Tibial artery (tissue), 4 donors: ENCODE measurements at places on chromosomes 3 and 15.

GRCh38 chr3:107110596-107111305 is 266.5 kb upstream of the CCDC54 start:
- H3K27ac ChIP-seq: no peak overlapping the region
- no peaks in the 10 kb centered on the region for H3K4me1 ChIP-seq
- no peak overlapping the region for H3K4me3 ChIP-seq

- H3K27me3 ChIP-seq: no peaks in the 10 kb centered on the region
- H3K4me1 ChIP-seq: no peaks in the 10 kb centered on the region
- H3K27ac ChIP-seq: no peak overlapping the region
- H3K4me3 ChIP-seq: no peak overlapping the region
Measured at GRCh38 chr3:182509844-182510460, 283.4 kb upstream of the ATP11B start.

DNA sequence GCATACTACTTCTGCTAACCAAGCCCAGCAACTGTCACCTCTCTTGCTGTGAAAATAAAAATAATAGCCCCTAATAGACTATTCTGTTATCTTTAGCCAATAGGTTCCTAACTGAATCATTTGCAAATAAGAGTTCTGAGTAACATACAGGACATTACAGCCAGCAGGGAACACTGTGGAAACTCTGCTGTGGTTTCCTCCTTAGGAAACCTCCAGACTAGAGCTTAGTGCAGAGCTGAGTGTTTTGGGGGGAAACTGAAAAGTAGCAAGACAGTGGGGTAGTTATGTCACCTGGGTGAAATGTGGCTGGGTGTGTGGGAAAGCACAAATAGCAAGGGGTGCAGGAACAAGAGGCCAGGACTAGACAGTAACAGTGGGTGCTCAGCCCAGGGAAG is 32.4 kb downstream of the DZIP1L start:
- H3K4me1 ChIP-seq: no peaks in the 10 kb centered on the region
- H3K27ac ChIP-seq: peak overlapping the region; percentile 3
- peaks cover 75% of the 10 kb centered on the region for H3K36me3 ChIP-seq
- no peak for DNase-seq
- no peaks in the 10 kb centered on the region for H3K27me3 ChIP-seq

DNA sequence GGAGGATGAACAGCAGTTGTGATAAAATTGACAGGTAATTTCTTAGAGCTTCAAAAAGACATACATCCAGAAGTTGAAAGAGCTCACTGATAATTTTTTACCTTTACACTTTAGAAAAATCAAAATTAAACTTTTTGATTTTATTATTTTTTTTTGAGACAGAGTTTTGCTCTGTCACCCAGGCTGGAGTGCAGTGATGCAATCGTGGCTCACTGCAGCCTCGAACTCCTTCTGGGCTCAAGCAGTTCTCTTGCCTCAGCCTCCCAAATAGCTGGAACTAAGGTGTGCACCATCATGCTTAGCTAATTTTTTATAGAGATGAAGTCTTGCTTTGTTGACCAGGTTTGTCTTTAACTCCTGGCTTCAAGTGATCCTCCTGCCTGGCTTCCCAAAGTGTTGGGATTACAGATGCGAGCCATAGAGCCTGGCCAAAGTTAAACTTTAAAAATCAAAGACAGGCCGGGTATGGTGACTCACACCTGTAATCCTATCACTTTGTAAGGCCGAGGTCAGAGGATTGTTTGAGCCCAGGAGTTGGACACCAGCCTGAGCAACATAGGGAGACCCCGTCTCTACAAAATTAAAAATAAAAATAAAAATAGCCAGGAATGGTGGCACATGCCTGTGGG is 21.7 kb downstream of the PLA2G4F start:
- H3K27ac ChIP-seq: no peak overlapping the region
- no peak for DNase-seq
- H3K27me3 ChIP-seq: no peaks in the 10 kb centered on the region

DNA sequence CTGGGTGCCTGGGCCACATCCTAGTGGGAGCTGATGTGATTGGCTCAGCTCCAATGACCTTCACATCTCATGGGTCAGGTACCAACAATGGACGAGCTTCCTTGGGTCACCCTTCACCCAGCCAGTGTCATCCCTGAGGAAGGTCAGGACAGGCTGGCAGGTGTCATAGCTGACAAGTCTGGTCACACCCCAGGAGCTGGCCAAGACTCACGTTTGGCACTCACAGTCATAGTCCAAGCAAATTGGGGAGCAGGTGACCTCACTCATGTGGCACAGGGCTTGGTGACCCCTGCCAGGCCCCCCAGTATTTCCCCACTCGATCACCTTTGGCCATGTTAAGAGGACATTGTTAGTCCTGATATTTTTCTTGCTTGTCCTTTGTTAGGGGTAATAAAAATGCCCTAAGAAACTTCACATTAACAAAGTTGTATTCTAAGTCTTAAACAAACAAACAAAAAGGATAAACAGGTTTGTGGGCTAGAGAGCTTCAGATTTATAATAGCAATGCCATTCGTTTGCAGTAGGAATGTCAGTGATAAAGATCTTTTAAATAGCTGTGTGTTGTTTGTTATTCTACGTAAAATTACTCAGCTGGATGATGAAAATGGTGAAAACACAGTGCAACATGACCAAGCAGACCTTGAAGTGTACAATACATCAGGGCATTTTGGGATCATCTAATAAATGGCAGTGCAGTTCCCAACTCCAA is 79.5 kb upstream of the POMGNT2 start:
- no peaks in the 10 kb centered on the region for H3K4me1 ChIP-seq
- no peak overlapping the region for H3K27ac ChIP-seq
- no peaks in the 10 kb centered on the region for H3K36me3 ChIP-seq
- no peaks in the 10 kb centered on the region for H3K27me3 ChIP-seq
- no peak overlapping the region for H3K4me3 ChIP-seq
- no peak for DNase-seq

- H3K27ac ChIP-seq: no peak overlapping the region
- DNase-seq: no peak
- H3K4me1 ChIP-seq: no peaks in the 10 kb centered on the region
- H3K36me3 ChIP-seq: no peaks in the 10 kb centered on the region
- H3K4me3 ChIP-seq: no peak overlapping the region
Measured at GRCh38 chr3:132730891-132731580, 8.8 kb upstream of the NPHP3 start.

- no peak overlapping the region for H3K27ac ChIP-seq
- H3K4me1 ChIP-seq: no peaks in the 10 kb centered on the region
- H3K4me3 ChIP-seq: no peak overlapping the region
- no peak for DNase-seq
- no peaks in the 10 kb centered on the region for H3K36me3 ChIP-seq
Measured at GRCh38 chr3:101131767-101132166, 138.5 kb upstream of the ABI3BP start.

DNA sequence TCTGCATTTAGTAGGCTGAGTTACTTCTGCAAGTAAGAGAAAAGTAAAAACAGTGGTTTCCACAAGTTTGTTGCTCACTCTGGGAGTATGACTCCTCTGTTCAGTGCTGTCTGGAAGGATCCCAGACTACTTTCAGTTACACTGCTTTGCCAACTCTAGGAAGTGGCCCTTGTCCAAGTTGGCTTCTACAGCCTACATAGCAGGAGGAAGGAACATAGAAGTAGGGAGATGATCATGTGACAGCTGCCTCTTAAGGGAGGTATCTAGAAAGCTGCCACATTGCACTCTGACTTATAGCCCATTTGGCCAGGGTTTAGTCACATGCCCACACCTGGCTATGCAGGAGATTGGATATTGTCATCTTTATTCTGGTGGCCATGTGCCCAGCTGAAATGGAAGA is 298.1 kb downstream of the NSUN3 start:
- peaks cover 10% of the 10 kb centered on the region for H3K4me1 ChIP-seq
- peak; percentile 70 for DNase-seq
- H3K36me3 ChIP-seq: no peaks in the 10 kb centered on the region
- H3K27ac ChIP-seq: no peak overlapping the region

- no peak for DNase-seq
- H3K27me3 ChIP-seq: no peaks in the 10 kb centered on the region
- no peak overlapping the region for H3K4me3 ChIP-seq
- H3K36me3 ChIP-seq: no peaks in the 10 kb centered on the region
- H3K27ac ChIP-seq: no peak overlapping the region
Measured at GRCh38 chr15:99753066-99753465, 19.8 kb upstream of the LYSMD4 start.

GRCh38 chr3:70342149-70342548 is 29.7 kb upstream of the MDFIC2 start:
- no peak for DNase-seq
- no peaks in the 10 kb centered on the region for H3K27me3 ChIP-seq
- H3K27ac ChIP-seq: no peak overlapping the region
- no peaks in the 10 kb centered on the region for H3K36me3 ChIP-seq
- H3K4me1 ChIP-seq: peaks cover 7% of the 10 kb centered on the region
